NT2/D1 (cell line): ENCODE measurements at places on chromosomes 6 and 20.

DNA sequence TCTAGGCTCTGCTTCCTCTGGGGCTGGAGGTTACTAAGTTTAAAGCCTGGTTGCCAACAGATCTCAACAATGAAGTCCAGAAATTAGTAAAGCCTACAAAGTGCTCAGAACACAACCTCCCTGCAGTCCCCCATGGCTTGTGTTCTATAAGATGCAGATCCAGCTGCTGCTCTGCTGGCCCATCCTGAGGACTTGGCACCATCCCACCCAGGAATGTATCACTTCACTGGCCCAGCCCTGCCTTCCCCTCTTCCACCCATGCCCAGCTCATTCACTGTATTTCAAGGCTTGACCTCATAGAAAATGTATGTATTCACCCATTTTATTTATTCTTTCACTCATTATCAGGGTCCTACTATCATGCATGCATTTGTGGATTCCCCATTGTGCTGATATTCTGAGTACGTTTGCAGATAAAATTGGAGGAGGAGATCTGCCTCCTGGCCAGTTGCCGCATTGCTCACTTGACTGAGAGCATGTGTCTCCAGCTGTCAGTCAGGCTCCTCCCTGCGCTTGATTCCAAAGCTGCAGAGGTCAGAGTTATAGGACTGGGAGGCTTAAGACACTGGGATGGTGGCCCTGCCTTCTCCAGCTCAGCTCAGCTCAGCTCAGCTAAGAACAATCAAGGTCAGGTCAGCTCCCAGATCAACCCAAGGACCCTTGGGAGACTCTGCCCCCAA is 104.8 kb downstream of the MAFB start:
- no peak for DNase-seq

GRCh38 chr6:128350416-128351254 is 169.8 kb downstream of the PTPRK start:
- DNase-seq: no peak

DNA sequence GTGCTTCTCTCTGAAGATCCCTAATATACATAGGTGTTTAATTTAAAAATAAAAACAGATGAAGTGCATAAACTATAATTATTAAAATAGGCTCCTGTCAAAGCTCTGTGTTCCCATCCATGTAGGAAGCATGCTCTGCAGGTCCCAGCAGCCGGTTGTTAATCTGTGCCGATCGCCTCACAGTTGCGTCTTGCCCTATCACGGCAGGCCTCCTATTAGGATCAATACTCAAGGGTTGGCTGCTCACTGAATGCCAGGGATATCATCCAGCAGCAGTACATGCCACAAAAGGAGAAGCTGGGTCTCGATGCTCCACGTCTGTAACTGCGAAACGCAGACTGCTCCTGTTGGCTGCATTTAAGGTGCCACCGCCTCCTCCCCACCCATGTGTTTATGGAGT is 369.8 kb downstream of the CDH4 start:
- no peak for DNase-seq

- no peak for DNase-seq
Measured at GRCh38 chr6:45590226-45590625, 212.5 kb upstream of the SUPT3H start.

DNA sequence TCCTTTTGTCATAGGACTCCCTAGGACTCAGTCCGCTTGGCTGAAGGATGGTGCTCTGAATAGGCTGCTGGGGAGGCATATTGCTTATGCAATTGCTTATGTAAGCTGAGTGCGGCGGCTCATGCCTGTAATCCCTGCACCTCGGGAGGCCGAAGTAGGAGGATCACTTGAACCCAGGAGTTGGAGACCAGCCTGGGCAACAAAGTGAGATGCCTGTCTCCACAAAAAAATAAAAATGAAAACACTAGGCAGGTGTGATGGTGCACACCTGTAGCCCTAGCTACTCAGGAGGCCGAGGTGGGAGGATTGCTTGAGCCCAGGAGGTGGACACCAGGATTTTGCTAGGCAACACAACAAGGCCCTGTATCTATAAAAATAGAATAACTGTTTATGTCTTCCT is 81.3 kb downstream of the EYA2 start:
- no peak for DNase-seq

DNA sequence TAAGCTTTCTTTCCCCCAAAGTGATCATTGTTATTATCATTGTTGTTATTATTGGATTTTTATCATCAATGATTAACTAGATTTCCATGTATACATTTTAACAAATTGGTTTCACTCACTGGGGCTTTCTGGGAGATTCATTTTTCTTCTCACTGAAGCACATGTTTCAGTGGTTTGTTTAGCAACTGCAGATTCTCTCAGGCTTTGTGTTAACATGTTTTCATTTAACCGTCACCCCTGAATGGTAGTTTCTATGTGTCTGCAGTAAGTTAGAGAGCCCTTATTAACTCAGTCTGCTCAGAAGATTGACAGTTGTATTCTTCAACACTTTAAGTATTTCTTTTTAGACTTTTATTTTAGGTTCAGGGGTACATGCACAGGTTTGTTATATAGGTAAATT is 12.4 kb downstream of the ZKSCAN4 start:
- no peak for DNase-seq

DNA sequence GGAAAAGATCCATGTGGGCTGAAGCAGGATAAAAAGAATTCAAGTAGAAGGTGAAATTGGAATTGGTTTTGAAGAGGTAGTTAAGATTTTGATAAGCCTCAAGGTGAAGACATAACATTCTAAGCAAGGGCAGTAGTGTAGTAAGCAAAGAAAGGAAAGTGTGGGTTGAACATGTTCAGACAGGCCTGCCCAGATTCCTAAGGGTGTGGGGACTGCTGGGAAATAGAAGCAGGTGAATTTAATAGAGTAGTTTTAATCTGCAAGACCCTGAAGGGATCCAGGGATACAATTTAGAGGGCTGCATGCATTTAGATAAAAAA is 19.1 kb downstream of the TAB2 start:
- no peak for DNase-seq

- DNase-seq: no peak
Measured at GRCh38 chr6:11331111-11331510, 98.6 kb upstream of the NEDD9 start.

- no peak for DNase-seq
Measured at GRCh38 chr6:56947924-56948323, 7.0 kb upstream of the BEND6 start.

- DNase-seq: no peak
Measured at GRCh38 chr6:141667580-141668309, 465.0 kb upstream of the GJE1 start.

DNA sequence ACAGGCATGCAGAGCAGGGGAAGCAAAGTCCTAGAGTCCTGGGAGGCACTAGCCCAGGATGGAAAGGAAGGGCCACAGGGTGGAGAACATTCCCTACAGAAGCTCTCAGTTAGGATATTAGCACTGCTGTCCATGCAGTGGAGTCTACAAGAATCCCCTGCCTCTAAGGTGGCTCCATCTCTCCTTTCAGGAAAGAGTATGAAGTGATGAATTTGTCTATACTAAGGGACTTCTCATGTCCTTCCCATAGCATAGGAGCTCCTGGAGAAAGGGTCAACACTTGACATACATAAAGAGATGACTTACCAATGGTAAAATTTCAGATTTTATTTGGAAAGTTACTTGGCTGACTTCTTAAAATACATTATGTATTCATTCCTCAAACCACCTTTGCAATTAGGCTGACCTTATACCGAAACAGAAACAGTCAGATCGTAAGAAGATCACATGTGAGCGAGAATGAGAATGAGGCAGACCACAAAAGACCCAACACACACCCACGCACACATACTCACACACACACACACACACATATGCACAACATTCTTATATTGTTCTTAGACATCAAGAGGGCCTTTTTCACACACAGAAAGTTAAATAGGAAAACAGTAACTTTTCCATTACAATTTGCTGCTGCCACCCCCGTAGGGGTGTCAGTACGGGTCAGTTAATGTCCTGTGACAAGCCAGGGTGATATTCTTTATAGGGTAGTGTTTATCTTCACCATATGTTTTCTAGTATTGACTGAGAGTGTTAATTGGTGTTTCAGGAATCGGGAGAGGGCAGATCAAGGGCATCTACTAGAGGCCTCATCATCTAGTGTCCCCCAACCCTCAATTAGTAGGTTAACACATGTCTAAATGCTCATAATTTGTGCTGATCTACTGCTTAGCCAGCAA is 159.4 kb downstream of the FAXC start:
- no peak for DNase-seq

DNA sequence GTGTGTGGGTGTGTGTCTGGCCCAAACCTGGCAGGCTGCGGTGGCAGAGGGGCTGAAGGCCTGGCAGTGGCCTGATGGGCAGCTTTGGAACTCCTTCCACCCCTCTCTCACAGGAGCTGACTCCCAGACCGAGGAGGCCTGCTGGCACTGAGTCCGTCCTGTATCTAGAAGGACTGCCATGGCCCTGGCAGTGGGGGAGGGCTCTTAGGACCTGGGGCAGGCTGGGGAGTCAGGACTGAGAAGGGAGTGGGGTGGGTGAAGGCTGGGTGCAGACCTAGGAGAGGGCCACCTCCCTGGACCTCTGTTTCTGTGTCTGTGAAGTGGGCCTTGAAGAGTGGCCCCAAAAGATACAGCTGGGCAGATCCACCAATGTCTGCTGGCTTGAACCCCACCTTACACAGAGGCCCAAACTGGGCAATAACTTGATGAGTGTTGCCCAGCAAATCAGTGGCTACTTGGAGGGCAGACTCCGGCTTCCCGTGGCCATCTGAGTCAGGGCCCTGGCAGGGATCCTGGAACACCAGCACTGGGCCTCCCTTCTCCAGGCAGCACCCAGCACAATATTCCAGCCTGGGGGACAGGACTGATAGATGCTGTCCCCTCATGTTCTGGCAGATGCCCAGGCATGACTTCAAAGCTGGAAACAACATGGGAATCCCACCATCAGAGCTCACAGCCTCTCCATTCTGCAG is 46.7 kb upstream of the BLCAP start:
- DNase-seq: no peak

GRCh38 chr6:133645966-133646740 is 242.8 kb upstream of the TCF21 start:
- DNase-seq: no peak

DNA sequence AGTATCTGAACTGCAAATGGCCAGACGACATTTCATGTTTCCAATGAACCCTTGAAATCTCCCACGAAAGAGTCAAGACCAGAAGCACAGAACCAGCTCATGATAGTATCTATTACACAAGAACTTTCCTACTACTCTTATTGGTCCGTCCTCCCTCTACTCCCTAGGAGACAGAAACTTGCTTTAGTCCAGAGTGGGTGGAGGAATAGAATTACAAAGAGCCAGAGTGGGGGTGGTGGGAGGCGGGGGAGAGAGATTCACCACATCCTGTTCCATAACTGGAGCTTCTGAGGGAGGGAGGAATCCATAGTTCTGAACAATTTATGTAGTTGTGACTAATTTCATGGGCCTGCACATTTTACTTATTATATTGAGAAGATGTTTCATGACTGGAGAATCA is 18.5 kb upstream of the WFDC10A start:
- DNase-seq: no peak

- DNase-seq: no peak
Measured at GRCh38 chr6:45959534-45960145, 56.0 kb downstream of the CLIC5 start.

DNA sequence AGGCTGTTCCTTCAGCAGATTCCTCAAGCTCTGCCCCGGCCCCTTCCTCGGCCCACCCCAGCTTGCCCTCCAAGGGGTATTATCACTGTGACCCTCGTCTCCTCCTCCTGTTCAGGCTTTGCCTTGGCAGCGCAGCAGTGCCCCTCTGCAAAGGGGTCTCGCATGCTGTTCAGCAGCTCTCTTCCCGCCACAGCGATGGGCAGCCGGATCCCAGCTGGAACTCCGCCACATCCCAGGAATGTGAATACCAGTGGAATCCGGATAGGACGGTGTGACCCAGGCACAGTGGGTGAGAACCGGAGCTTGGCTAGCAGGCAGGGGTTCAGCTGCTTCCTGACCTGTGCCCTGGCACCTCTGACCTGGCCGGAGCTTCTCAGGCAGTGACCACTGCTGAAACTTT is 52.9 kb downstream of the RNASET2 start:
- no peak for DNase-seq

GRCh38 chr6:137705160-137706082 is 161.6 kb upstream of the TNFAIP3 start:
- peak; percentile 16 for DNase-seq

- DNase-seq: no peak
Measured at GRCh38 chr6:8215631-8216030, 113.3 kb upstream of the EEF1E1 start.

GRCh38 chr20:35122756-35123405 is 24.3 kb downstream of the EDEM2 start:
- no peak for DNase-seq

GRCh38 chr6:128808856-128809255 is 74.1 kb upstream of the LAMA2 start:
- DNase-seq: no peak

- DNase-seq: no peak
Measured at GRCh38 chr6:52562911-52563310, 13.9 kb downstream of the TRAM2 start.

GRCh38 chr6:139904568-139904967 is 530.1 kb upstream of the CITED2 start:
- no peak for DNase-seq

DNA sequence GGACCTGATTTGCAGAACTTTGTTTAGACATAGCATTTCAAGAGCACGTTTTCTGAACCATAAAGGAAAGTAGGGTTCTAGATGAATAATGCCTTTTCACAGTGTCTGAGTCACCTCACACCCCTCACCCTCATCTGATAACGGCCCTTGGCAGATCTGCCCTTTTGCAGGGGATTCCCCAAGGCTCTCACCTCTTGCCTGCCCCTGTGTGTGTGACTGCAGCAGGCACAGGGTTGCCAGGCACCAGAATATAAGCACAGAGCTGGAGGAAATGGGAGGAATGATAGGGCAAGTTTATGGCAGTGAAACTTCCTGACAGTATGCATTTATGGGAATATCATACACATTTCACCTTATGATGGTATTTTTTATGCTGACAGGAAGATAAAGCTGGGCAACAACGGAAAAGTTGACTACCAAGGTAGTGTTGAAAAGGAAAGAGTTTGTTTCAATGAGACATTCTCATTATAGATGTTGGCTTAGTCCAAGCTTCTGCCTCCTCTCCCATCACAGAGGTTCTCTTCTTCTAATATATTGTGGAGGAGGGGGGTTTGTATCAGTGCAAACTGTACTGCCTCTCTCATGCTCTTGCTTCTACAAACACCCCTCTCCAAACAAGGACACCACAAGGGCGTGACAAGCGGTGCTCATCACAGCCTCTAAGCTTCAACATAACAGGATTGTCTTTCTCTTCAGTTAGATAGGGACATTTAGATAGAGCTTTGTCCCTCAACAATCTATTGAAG is 101.5 kb upstream of the BACH2 start:
- DNase-seq: no peak

DNA sequence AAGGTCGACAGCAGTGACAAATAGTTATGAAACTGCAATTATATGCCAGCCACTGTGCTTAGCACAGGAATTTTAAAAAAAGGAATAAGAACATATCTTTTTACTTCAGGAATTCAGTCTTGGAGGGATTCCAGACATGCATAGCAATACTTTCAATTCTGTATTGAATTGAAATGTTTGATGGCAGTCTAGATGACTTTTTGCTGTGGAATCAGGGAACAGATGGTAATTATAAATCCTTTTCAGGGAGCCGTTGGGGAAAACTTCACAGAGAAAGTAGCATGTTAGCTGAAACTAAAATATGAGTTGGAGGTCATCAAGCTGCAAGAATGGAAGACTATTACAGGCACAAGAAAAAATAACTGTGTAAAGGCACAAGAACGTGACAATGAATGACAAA is 74.8 kb downstream of the IMPG1 start:
- DNase-seq: no peak

- DNase-seq: no peak
Measured at GRCh38 chr6:120622127-120622631, 712.1 kb downstream of the TBC1D32 start.
